ENCODE measurements at places on chromosomes 3 and 15.

DNA sequence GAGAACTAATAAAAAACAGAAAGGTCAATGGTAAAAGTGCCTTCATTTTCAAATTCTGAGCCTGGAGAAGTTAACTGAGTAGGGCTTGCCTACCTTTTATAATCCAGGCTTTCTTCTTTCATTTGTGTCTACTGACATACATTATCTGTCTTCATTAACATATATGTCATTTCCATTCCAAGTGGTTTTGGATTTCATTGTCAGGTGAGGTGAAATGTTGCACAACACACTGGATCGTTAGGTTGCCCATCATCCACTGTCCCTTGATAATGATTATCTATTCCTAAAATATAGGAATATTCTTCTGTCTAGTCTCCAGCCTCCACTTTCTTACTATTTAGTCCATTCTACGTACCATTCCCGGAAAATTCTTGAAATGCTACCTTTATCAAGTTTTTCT is 55.0 kb upstream of the CP start:
- DNase-seq: no peak

DNA sequence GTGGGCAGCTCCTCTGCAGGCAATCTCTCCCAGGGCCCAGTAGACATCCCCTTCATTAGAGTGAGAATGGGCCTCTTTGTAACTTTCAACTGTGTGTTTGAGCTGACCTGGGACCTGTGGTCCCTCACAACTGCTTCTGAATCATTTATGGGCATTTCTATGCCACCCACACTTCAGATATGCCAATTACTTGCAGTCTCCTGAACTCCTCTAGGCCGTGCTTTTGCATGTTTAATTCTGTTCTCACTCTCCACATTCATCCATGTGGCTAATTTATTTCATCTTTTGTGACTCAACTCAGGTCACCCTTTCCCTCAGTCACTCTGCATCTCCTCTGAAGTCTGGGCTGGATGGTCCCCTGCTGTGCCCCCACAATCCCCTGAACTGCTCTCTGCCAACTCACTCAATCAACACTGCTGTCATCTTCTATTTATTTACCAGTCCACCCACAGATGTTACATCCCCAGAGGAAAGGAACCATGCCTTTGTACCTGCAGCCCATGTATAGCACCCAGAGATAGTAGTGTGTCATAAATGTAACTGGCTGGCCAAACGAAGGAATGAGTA is 364.7 kb downstream of the EPHB1 start:
- DNase-seq: no peak

DNA sequence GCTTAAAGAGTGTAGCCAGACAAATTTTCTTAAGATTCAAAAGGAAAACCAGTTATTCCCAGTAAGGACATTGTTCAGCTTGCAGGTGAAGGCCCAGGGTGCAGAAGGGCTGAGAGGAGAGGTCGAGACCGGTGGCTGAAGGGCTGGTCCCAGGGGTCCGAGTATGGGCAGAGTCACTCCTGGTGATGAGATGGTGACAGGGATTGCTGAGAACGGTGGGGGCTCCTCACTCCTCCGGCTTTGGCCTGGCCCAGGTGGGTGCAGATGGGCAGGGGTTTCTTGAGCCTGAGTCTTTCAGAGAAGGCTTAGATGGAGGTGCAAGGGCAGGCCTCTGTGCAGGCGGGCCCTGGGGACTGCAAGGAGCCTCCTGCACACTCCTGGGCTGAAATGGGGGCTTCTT is 56.2 kb downstream of the ZNF445 start:
- DNase-seq: no peak

DNA sequence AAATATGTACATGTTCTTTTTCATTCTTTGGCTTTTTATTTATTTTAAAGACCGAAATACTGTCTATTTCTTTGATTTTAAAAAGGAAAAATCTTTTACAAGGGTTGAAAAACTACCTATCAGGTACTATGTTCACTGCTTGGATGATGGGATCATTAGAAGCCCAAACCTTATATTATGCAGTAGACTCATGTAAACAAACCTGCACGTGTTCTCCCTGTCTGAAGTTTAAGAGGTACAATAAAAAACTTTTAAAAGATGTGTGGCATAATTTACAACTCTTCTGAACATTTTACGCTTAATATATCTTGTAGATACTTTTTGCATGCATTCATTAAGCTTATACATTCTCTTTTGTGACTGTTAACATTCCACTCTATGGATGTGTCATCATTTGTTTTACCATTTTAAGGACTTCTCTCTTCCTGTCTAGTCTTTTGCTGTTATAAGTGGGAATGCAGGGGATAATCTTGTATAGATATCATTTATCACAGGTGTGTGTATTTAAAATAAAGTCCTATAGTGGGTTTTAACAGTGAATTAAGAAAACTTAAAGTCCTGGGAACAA is 6.2 kb downstream of the MGA start:
- DNase-seq: no peak

GRCh38 chr15:71752604-71753289 is 57.6 kb upstream of the NR2E3 start:
- DNase-seq: peak; percentile 89

DNA sequence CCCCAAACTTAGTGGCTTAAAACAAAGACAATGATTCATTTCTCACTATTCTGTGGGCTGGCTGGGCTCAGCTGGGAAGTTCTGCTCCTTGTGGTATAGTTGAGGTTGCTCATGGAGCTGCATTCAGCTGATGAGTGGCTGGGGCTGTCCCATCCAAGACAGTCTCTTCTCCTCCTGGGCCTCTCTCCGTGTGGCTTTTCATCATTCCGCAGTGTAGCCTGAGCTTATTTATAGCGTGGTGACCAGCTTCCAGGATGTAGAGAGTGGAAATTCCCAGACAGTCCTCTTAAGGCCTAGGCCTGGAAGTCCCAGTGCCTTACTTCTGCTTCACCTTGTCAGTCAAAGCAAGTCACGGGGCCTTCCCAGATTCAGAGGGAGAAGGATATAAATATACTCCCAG is 136.7 kb upstream of the DAZL start:
- no peak for DNase-seq

DNA sequence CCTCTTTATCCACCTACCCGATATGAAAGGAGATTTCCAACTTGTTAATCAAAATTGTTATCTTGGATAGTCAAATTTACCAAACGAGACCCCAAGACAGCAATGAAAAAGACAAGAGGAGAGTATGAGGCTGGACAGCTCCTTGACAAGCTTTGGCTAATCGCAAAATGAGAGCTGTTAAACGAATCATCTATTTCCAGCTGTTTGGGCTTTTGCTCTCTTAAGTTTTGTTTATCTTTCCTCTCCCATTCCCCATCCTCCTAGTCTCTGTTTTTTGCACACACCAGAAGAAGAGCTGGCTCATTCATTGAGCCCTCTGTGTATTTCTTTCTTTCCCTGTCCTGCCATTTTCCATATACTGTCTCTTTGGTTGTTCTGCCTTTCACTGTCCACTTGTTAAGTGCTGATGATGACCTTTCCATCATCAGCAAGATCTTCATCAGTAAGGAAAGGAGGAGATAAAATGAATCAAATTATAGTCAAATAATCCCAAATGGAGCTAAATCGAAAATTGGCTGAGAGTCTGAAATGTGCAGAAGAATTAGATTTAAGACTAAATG is 161.6 kb downstream of the SLC9A9 start:
- DNase-seq: no peak

GRCh38 chr15:73892446-73893226 is 19.3 kb downstream of the TBC1D21 start:
- DNase-seq: no peak

DNA sequence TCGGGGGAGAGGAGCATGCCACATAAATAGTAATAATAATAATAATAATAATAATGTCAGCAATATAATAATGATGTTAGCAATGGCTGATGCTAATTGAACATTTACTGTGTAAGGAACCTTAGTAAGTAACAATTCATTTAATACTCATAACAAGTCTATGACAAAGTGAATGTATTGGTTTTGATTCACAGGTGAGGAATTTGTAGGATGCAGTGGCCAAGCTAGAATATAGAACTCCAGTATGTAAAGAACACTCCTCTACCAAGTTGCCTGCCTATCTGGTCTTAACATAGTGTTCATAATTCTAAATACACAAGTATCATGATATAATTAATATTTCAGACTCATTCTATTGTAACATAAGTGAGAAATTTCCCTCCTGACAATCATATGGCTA is 1016.5 kb downstream of the ROBO1 start:
- DNase-seq: no peak

DNA sequence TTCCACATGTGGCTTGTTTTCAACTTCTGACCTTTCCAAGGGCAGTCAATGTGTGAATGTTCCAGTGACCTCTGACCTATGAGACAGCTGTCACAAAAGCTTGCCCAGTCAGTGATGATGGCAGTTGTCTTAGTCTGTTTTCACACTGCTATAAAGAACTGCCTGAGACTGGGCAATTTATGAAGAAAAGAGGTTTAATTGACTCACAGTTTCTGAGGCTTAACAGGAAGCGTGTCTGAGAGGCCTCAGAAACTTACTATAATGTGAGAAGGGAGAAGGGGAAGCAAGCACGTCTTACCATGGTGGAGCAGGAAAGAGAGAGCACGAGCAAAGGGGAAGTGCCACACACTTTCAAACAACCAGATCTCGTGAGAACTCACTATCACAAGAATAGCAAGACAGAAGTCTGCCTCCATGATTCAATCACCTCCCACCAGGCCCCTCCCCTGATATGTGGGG is 95.6 kb downstream of the ECT2 start:
- DNase-seq: no peak

DNA sequence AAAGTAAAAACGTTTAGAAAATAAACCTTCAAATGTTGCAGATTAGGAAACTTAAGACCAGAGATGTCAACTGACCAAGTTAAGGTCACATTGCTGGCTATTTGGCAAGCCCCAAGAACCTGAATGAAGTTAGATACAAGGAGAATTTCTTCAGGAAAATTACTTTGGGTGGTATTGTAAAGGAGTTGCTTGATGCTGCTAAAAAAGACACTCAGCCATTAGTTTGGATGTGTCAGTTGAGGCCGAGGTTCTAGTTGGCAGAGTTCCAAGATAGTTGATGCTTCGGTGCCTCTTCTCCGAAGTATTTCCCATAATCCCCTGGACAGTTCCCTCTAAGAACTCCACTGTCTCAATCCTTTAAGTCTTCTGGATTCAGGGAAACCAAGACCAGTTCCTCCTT is 24.3 kb downstream of the SIAH2 start:
- no peak for DNase-seq

GRCh38 chr15:77786956-77787355 is 154.2 kb upstream of the LINGO1 start:
- DNase-seq: no peak

GRCh38 chr3:162072656-162073164 is 576.1 kb downstream of the OTOL1 start:
- no peak for DNase-seq

GRCh38 chr3:127062926-127063325 is 80.0 kb downstream of the PLXNA1 start:
- no peak for DNase-seq

DNA sequence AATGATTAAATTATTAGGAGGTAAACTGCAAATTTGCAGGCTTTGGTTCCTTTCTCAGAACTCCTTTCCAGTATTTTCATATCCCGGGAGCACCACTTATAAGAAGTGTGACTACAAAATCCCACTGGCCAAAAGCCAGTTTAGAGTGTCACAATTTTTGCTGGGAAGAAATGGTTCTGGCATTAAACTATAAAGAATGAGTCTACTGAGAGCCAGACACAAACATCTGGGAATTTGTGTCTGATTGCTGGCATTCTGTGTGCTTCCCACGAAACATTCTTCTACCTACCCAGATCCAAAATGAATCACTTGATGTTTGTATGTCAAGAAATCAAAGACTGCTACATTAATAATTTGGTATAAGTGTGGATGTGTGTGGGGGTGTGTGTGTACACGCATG is 82.8 kb downstream of the DUT start:
- DNase-seq: no peak

GRCh38 chr3:150407808-150408220 is 284 bp upstream of the TSC22D2 start:
- DNase-seq: no peak

GRCh38 chr3:191499307-191500080 is 38.5 kb downstream of the PYDC2 start:
- no peak for DNase-seq

- DNase-seq: peak; percentile 48
Measured at GRCh38 chr3:16511681-16512434, 1.6 kb downstream of the RFTN1 start.

DNA sequence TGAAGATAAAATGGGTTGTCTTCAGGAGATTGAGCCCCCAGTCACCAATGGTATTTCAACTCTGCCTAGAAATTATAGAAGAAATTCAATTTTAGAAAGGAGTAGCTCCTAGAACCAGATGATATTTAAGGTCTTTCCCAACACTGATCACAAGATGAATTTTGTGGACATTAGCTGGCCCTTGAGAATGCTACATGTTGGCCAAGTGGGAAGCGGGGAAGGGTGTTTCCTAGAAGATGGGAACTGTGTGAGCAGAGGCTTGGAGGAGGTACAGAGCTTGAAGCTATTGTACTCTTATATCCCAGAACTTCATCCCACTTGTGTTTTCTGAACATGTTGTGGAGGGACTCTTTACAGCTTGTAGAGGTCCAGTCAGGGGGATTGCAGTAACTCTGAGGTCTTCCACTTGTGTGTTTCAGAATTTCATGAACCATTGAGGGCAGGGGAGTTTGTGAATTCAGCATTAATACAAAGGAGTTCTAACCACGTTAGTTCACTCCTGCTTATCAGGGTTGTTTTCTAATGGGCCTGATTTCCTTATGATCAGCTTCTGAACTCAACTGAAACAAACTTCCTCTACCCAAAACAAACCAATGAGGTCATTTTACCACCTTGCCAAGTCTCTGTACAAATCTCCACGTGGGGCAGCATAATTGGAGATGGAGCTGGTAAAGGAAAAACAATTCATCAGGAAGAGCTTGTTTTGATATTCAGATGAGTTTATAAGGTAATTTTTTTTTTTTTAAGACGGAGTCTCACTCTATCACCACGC is 152.6 kb upstream of the TPM1 start:
- peak; percentile 57 for DNase-seq

GRCh38 chr15:88341006-88341405 is 84.5 kb upstream of the NTRK3 start:
- no peak for DNase-seq

DNA sequence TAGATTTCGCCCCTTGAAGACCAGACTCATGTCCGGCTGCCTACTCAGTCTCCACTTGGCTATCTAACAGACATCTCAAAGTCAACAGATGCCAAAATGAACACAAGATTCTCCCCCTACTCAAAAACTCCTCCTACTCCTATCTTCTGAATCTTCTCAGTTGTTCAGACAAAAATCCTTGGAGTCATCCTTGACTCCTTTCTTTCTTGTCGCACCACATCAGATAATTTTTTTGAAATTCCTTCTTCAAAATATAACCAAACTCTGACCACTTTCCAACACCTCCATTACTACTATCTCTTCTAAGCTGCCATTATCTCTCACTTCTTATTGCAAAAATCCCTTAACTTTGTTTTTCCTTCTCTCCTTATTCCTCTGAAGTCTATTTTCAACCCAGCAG is 141.9 kb upstream of the SLC7A14 start:
- no peak for DNase-seq

- DNase-seq: peak; percentile 75
Measured at GRCh38 chr3:123660900-123661299, 76.0 kb upstream of the HACD2 start.

- no peak for DNase-seq
Measured at GRCh38 chr3:187705164-187705563, 2.8 kb upstream of the RTP2 start.

- DNase-seq: no peak
Measured at GRCh38 chr3:52240059-52240885, 1.3 kb upstream of the TWF2 start.
